ENCODE measurements at places on chromosomes 11 and 22.

GRCh38 chr22:36536717-36537116 lies 7.8 kb upstream of the EIF3D start:
- no peak for DNase-seq

GRCh38 chr11:86143087-86144030 lies 74.5 kb upstream of the PICALM start:
- DNase-seq = no peak

DNA sequence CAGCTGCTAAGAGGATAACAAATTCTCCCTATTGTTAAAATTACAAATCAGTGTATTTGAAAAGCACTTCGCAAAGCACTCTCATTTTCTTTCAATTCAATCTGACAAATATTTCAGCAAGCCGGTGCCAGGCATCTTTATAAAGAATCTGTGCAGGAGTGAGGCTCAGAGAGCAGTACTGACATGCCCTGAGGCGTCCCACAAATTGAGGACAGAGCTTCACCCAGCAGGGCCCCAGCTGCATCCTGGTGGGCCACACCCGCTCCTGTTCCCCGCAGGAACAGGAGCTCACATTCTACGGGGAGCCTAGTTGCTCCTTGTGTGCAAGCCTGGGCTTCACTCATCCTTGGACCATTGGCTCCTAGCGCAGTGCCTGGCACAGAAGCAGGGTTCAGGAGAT lies 60.9 kb upstream of the EIF3D start:
- DNase-seq = no peak

- no peak for DNase-seq
Measured at GRCh38 chr22:33101550-33101949, 43.4 kb upstream of the SYN3 start.

DNA sequence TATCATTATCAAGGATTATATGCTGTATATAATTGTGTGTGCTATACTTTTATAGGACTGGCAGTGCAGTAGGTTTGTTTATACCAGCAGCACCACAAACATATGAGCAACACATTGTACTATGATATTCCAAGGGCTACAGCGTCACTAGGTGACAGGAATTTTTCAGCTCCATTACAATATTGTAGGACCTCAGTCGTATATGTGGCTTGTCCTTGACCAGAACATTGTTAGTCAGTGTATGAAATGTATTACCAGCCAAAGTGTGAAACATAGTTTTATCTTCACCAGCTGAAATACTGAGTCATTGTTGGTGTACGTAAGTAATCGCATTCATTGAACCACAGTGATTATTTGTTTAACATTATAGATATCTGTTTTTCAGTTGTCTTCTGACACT lies 20.4 kb downstream of the JHY start:
- DNase-seq = no peak

DNA sequence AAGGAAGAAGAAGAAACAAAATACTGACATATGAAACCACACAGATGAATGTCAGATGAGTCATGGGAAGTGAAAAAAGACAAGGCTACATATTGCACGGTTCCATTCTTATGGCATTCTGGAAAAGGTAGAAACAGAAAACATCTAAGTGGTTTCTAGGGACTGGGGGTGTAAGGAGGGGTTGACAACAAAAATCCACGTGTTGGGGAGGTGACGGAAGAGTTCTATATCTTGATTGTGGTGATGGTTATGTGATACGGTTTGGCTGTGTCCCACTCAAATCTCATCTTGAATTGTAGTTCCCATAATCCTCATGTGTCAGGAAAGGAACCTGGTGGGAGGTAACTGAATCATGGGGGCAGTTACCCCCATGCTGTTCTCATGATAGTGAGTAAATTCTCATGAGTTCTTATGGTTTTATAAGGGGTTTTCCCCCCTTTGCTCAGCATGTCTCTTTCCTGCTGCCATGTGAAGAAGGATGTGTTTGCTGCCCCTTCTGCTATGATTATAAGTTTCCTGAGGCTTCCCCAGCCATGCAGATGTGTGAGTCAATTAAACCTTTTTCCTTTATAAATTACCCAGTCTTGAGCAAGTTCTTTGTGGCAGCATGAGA lies 6.4 kb upstream of the ARFGAP3 start:
- no peak for DNase-seq

DNA sequence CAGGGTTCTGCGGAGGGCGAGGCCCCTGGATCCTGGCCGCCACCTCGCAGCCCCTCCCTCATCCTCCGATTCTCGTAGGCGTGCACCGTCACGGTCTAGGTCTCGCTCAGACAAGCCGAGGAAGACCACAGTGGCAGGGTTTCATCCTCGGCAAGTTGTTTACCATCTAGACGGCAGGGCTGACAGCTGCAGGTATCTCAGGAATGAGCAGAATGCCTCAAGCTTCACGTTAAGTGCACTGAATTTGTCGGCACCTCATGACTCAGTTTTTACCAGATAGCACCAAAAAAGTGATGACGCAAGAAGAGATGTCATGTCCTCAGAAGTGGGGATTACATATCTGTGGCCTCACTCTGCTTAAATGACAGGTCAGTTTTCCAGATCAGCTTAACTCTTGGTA lies 35.1 kb downstream of the WT1 start:
- DNase-seq = no peak

DNA sequence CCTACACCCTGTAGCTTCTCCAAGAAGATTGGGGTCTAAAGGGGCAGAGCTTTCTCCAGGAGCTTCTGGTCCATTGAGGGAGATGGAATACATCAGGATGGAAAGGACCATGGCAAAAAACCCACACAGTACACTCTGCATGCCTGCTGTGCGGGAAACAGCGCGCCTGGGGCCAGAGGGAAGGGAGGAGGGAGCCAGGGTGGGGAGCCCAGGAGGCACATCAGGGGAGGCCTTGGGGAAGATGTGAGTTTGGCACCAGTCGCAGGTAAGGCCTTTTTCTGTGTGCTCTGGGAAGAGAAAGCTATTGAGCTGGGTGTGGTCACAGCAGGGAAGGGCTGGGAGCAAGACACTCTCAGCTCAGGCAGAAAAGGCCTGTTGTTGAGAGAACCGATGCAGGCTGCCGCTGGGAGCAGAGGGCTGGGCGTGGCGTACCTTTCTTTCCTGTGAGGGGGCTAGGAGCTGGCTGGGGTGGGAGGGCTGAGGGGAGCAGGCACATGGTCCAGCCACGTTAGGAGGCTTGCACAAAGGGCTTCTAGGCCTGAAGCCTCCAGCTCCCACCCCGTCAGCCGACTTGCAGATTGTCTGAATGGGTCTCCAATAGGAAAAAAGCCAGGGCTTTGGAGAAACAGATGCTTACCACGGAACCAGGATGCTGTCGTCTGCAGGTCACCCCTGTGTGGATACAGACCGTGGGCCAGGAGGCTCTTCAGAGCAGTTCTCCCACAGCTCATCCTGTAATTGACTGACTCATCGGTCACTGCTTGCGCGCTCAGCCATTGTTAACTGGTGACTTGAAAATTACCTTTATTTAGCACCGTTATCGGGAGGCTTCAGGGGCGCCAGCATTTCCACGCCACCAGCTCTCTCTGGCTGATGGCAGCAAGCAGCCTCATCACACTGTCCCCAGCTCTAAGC lies 237.3 kb downstream of the ST3GAL4 start:
- DNase-seq = no peak

GRCh38 chr22:50415426-50415825 lies 59.4 kb downstream of the SBF1 start:
- DNase-seq = no peak

- DNase-seq = no peak
Measured at GRCh38 chr22:50078761-50079160, 6.5 kb downstream of the MLC1 start.

DNA sequence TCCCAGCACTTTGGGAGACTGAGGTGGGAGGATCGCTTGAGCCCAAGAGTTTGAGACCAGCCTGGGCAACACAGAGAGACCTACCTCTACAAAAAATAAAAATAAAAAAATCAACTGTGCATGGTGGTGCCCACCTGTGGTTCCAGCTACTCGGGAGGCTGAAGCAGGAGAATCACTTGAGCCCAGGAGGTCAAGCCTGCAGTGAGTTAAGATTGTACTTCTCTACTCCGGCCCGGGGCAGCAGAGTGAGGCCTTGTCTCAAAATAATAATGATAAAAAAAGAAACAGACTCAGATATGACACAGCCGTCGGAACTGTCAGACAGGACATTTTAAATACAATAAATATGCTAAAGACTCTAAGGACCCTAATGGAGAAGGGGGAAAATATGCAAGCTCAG lies 18.4 kb downstream of the ASCL2 start:
- DNase-seq = no peak

- DNase-seq = no peak
Measured at GRCh38 chr22:29780748-29781676, 13.8 kb downstream of the UQCR10 start.

DNA sequence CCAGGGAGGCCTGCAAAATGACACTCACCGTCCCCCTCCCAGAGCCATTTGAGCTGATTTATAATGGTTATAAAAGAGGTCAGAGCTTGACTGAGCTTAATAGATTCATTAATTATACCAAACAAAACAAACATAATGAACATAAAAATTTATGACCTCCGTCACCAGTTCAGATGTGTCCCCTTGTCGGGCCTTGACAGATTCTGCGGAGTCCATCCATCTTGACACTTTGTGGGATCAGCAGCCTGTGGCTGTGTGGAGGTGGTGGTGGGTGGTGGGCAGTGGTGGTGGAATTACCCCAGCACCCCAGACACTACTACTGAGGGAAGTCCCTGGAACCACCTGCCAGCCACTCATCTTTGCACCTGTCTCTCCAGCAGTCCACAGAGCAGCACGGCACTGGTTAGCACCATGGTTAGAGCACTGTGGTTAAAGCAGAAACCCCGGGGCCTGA lies 83.5 kb downstream of the DSCAML1 start:
- no peak for DNase-seq

DNA sequence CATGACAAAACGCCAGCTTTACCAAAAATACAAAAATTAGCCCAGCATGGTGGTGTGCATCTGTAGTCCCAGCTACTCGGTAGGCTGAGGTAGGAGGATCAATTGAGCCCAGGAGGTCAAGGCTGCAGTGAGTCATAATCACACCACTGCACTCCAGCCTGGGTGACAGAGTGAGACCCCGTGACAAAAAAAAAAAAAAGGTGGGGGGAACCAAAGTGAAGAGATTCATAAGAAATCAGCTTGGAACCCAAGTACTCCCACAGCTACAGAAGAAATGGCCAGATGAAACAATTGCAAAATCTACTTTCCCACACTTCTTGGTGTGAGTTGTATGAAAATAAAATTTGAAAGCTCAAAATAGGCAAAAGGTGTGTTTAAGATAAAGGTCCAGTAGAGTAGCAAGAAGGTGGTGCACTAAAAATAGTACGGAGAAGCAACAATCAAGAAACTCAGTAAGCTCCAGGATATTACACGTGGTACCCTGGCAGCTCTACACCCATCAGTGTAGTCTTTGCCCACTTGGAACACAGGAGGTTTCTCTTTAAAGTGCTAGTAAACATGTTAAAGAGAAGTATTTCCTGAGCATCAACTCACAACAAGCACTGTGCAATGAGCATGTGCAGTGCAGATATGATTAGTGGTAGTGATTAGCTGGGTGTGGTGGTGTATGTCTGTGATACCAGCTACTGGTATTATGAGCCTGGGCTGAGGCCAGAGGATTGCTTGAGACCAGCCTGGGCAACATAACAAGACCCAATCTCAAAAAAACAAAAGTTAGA lies 5.3 kb downstream of the HARBI1 start:
- DNase-seq = no peak

GRCh38 chr11:87465716-87466115 lies 428.0 kb downstream of the TMEM135 start:
- DNase-seq = no peak

DNA sequence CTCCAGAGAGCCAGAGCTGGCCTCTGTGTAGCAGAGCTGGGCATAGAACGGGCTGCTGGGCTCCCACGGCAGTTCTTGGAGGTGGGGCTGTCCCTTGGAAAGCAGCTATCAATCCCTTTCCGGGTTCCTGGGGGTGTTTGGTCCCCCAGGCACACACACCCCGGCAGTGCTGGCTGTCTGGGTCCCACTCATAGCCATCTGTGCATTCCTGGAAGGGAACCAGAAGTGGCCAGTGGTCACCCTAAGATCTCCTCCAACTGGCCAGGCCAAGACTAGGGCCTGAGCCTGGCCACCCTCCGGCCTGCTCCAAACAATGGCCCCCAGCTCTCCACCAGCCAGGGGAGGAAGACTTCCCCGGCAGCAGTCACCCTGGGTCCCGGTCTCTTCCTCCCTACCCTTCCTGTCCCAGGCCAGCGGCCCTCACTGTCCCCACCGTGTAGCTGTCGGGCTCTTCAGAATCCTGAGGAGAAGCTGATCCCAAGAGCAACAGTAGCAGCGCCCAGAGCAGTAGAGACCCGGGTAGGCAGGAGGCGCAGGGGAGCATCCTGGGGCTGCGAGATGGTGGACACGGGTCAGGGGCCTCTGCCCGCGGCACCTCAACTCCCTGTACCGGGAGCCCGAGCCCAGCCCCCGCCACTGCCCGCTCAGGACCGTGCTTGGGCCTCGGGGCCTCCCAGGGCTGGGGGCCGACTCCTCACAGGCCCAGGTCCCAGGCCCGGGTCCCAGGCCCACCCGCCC lies 620 bp downstream of the EFEMP2 start:
- no peak for DNase-seq

DNA sequence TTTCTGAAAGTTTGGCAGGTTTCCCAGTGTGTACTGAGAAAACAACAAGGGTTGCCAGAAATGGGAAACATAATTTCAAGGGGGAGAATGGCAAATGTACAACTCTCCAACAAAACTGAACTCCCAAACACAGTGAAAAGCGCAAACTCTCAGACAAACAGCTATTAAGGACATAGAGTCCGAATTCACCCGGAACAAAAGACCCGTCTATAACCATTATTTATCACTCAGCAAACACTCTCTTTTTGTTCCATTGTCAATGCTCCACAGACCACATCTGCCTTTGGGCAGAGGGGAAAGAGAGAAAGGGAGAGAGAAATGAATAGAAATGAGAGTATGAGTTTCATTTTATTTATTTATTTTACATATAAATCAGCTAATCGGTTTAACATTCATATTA lies 21.7 kb downstream of the KIRREL3 start:
- no peak for DNase-seq

DNA sequence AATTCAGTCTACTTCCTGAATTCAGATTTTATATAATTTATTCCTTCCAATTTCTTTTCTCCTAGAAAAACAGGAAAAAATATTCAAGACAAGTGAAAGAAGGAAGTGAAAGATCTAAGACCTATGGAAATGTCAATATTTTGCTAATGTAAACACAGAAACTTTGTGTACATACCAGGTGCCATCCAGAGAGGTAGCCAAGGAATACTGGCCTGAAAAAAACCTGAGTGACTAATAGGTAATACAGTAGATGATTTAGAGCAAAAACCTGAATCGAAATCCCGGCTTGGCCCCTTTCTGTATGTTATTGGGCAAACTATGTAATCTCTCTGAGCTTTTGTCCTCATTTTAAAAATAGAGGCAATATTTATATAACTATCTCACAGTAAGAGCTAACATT lies 59.2 kb upstream of the FSHB start:
- no peak for DNase-seq
